Endothelial cell of umbilical vein (primary cell): ENCODE measurements at places on chromosomes 12 and 14.
A peak's percentile ranks its signal among the peaks of the same experiment; 100 is the strongest.

DNA sequence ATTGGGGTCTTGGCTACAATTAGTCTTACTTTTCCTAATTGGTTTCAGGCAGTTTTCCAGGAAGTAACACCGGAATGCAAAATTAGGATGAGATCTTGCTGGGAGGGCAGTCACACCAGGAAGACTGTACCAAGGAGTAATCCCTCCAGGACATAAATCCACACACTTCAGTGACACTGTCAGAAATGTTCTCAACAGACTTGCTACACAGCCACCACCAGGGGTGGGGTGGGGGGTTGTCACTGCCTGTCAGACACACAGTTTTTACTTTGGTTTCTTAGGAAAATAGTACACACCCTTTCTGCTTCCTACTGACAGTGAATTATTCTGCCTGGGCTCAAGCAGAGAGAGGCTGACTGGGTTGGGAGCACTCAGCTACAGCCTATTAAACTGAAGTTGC is 102.9 kb upstream of the CCDC196 start:
- DNase-seq, result no peak

- peak; percentile 80 for DNase-seq
These were observed 29.2 kb downstream of the ZCCHC8 start for GRCh38 chr12:122471324-122472226.

DNA sequence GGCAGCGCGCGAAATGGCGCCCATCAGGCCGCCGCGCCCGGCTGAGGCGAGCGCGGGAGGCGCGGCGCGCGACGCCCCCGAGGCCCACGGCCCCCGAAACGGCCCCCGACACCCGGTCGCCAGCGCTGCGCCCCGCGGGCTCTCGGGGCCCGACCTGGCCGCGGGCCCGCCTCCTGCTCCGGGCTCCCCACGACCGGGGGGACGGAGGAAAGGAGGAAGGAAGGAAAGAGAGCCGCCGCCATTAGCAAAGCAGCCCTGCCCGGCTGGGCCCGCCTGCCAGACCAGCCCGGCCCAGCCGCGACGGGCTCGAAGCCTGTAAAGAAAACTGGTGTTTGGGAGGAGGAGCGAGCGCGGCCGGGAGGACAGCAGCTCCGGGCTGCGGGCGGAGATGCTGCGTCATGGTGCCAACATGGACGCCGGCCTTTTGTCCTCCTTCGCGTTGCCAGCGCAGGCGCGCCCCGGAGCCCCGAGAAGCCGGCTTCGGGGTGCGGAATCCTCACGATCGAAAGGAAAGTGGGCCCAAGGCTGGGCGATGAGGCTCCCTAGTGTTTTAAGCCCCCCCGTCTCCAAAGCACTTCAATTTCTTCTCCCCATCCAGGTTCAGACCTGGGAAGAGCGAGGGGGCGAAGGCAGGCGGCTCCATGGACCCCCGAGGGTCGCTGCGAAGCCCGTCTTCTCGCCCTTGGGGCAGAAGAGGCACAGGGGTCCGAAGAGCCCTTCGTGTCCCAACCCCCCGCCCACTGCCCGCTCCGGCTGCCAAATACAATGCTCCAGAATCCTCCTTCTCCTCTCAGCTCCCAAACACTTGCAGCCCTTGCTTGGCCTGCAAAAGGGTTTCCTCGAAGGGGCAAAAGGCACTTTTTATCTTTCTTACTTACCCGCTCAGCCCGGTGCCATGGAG is 2.9 kb upstream of the SETD1B start:
- peak; percentile 53 for DNase-seq

- DNase-seq, result peak; percentile 79
These were observed 79.9 kb downstream of the ARF6 start for GRCh38 chr14:49972823-49973222.

DNA sequence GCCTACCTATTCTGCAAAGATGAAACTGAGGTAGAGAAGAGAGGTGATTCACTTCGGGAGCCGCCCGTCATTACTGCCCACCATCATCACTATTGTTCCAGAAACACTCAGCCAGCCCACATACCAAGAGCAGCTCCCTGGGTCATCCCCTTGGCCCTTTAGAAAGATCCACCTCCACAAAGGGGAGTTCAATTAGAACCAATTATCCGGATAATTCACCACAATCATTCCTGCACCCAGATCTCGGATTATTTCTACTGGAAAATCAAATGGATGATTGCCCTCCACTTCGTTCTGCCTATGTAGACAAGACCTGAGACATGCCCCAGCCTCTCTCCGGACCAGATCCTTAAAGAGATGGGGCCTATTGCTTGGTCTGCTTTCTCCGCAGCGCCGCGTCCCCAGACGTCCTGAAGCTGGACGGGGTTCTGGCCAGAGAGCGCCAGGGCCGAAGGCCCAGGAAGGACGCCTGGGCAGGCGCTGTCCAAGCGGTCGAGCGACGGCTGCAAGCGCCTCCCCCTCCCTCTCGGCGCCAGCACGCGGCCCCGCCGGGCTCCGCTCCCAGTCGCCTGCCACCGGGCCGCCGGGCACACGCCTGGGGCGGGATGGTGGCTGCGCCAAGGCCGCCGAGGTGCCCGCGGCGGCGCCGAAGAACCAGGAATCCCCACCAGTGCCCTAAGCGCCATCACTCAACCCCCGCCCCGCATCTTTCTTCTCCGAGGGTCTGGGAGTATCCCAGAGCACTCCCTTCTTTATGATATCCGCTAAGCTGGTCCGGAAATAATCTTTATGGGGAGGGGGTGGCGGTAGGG is 1.3 kb upstream of the ASCL1 start:
- DNase-seq, result no peak

GRCh38 chr12:111842556-111843396 is 748 bp downstream of the MAPKAPK5 start:
- peak; percentile 37 for DNase-seq
